ENCODE measurements at places on chromosomes 4 and X.

DNA sequence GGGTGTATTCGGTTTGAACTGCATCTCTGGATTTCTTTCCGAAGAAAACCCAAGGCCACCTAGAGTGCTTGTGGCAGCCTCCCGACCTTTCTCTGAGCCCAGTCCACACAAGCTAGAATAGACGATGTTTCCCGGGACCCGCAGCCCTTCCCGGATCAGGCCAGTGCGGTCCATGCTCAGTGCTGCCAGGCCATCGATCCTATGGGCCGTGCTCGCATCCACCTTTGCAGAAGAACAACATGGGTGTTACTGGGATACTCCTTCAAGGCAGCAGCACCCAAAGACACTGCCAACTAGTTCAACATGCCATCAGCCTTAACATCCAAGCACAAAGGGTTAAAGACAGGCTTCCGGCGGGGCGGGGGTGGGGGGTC lies 22.8 kb downstream of the BCOR start:
- DNase-seq, result no peak

- DNase-seq, result no peak
These were observed 859.3 kb upstream of the AADAT start for GRCh38 chr4:170949084-170949483.

GRCh38 chr4:7041801-7042502 lies 1.2 kb upstream of the TADA2B start:
- DNase-seq, result peak; percentile 25

DNA sequence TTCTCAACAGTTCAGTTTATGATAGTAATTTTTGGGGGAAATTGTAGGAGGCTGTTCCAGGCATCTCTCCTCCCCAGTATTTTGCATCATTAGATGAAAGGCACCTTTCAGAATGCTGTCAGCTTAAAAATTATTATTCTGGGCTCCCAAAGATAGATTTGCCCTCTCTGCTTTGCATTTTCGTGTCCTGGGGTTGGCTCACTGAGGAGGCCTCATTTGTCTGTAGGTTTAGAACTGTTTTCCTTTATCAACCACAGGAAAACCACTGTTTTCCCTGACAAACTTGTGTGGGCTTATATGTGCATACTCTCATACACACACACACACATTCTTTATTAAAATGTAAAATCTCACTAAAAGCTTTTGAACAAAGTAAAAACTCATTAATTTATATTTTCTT lies 197.2 kb upstream of the VCX3A start:
- no peak for DNase-seq

GRCh38 chr4:88756149-88756548 lies 58.5 kb upstream of the NAP1L5 start:
- DNase-seq, result no peak

DNA sequence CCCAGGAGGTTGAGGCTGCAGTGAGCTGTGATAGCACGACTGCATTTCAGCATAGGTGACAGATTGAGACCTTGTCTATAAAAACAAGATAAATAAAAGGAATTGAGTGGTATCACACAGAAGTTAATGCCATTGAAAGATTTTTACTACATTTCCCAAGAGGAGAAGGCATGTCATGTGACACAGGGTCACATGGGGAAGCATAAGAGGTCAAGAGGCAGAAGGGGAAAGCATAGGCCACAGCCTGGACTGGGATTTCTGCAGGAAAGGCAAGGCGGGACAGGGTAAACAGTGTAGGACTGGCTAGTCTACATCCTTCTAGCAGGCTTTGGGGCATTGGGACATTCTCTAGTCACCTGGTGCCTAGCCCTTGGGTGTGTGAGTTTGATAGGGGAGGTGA lies 88.6 kb downstream of the PDGFRA start:
- no peak for DNase-seq

DNA sequence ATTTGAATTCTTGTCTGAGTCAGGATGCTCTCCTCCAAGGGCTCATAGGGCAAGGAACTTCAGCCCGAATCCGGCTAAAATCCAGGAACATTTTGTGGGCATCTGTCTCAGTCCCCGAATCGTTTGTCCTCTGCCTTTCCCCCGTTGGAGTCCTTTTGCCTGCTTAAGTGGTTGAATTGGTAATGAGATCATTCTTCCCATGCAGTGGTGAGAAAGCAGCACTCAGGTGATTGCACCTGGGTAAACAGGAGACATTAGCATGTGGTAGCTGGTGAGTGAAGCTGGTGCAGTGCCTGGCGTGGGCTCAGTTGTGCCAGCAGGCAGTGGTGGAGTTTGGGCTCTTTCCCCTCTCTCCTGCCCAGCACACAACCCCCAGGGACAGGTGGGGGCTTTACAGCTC lies 61.9 kb upstream of the MTM1 start:
- no peak for DNase-seq

DNA sequence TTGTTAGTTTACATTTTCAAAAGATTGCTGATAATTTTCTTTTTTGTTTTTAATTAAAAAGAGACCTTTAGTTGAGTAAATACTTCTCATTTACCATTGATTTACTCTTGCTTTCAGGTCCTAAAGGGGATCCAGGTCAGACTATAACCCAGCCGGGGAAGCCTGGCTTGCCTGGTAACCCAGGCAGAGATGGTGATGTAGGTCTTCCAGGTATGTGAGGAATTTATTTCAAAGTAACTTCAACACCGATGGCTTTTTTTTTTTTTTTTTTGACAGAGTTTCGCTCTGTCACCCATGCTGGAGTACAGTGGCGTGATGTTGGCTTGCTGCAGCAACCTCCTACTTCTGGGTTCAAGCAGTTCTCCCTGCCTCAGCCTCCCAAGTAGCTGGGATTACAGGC lies 135.1 kb downstream of the IRS4 start:
- no peak for DNase-seq

DNA sequence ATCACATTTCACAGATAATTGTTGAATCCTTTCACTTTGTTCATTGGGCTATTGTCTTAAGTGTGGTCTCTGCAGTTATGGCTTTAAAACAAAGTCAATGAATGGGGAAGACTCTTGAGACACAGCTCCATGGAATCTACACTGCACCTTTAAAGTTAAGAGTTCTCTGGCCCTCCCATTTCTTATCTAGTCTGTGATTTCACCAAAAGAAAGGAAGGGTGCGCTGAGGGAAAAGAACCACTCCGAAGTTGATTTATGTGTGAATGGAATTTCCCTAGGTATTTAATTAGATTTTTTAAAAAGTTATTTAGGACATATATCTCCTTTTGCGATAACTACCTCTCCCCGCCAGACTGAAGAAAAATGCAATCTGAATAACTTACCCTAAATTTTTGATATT lies 2.5 kb downstream of the SEPTIN11 start:
- DNase-seq, result no peak

GRCh38 chr4:174224550-174224949 lies 58.9 kb downstream of the FBXO8 start:
- no peak for DNase-seq

DNA sequence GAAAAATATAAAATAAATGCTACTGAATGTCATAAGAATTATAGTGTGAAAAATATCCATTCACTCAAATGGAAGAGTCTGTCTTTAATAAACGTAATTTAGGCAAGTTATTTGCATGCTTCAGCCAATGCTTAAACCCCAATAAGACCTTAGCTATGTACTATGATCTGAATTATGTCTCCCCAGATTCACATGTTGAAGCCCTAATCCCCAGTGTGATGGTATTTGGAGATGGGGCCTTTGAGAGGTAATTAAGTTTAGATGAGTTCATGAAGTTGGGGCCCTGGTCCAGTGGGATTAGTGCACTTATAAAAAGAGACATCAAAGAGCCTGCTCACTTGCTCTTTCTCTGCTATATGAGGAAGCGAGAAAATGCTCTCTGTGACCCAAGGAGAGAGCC lies 28.7 kb downstream of the SLC39A8 start:
- no peak for DNase-seq

- DNase-seq, result no peak
These were observed 10.6 kb downstream of the TMEM156 start for GRCh38 chr4:39021631-39022030.

DNA sequence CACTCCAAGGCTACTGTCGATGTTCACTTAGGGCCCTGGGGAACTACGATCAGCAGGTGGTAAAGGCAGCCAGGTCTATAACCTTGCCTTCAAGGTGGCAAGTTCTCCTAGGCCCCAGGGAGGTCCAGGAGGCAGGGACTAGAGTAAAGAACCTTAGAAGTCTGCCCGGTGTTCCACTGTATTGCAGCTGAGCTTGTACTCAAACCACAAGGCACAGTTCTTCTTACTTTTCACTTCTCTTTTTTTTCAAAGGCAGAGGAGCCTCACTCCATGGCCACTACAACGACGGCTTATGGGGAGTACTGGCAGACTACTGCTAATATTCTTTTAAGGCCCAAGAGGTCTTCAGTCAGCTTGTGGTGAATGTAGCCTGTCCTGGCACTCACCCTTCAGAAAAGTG lies 78.8 kb upstream of the GPR174 start:
- DNase-seq, result no peak

DNA sequence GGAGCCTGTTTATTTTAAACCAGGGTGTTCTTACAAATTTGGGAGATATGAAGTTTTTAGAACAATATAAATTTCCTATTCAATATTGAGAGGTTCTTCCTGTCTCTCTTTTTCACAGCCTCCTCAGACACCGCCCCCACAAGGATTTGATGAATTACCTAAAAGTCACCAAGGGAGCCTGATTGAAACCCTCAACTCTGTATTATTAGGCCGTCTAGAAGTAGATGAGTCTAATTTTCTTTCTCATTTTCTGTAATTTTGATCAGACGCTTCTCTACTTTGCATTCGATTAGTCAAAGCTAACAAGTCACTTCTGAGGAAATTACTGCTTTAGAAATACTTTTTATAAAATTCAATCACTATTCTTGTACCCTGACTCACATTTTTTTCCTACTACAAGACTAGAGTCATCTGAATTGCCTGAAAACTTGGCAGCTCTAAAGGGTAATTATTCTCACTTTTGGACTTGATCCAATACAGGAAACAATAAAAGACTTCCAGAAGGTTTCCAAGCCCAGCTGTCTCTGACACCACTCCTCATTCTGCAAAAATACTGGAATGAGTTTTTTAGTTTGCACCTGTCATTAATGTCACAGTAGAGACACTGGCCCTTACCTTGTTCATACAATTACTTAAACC lies 111.2 kb downstream of the ELOVL6 start:
- peak; percentile 88 for DNase-seq

- peak; percentile 57 for DNase-seq
These were observed 287.7 kb upstream of the PCDH18 start for GRCh38 chr4:137819964-137820383.

GRCh38 chr4:153204247-153204671 lies at the start of gene TRIM2:
Gene TRIM2, plus strand, starts transcription at chr4:153204443. Its CDS starts 88 bp downstream, at chr4:153204531.
- DNase-seq, result peak; percentile 46
